CD4-positive, CD25-positive, alpha-beta regulatory T cell (primary cell): ENCODE measurements at places on chromosomes 5 and 9.

GRCh38 chr9:4108754-4109465, 191.0 kb downstream of the GLIS3 start:
- DNase-seq, result no peak

GRCh38 chr9:131657037-131657377, 82.9 kb downstream of the RAPGEF1 start:
- peak; percentile 35 for DNase-seq

DNA sequence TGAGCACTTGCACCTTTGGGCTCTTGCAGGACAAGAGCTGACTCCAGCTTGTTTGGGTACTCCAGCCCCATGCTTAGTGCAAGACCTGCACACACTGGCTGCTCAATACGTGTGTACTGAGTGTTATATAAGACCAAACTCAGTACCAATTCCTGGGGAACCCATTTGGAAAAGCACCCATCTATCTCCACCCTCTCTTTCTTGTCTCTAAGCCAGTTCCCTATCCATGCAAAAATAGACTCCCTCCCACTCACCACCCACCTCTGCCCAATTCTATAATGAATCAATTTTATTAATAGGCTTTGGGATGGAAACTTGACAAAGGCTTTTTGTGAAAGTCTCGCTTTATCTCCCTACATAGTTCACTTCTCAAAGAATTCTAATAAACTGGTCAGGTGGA, 60.9 kb upstream of the CPLX2 start:
- DNase-seq, result no peak

DNA sequence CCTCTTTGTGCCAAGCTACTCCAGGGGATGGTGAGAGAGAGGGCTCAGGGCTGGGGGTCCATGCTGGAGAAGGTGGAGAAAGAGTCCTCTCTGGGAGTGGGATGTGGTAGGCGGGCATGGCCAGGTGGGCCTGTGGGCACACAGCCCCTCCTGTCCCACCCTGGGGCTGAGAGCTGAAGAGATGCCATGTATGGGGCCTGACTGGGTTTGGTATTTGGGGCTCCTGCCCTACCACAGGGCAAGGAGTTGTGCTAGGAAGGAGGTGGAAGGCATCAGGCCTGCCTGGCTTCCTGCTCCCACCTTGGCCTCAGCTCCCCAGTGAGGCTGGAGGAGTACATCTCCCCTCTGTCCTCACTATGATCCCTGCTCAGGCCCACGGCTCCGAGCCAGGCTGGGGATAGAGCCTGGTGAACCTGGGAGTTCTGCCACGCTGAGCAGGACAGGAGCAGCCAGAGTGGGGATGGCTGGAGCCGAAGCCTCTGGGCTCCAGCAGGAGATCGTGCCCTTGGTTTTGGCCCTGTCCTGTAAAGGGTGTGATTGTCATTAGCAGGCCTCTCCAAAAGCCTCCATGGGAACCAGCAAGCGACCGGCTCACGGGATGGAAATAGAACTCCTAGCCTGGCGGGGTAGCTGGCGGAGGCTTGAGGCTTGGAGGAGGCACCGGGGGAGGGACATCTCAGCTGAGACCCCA, 75.5 kb downstream of the CACNA1B start:
- DNase-seq, result no peak

- no peak for DNase-seq
These were observed 117.4 kb upstream of the RORB start for GRCh38 chr9:74379718-74380117.
